Esophagus muscularis mucosa (tissue), 4 donors: ENCODE measurements at places on chromosomes 7 and 10. TPM values are rescaled to one million over a fixed set of nuclear protein-coding genes. Genes with fewer than 3 reads are reported as not detected.

The RNF133 gene
- 2.6 TPM for total RNA-seq

The RBP3 gene
- not detected for total RNA-seq

The SFRP5 gene
- 41.3 TPM for total RNA-seq

The CABCOCO1 gene
- 0.83 TPM for total RNA-seq

The WDR86 gene
- total RNA-seq: 5.4 TPM

The NOBOX gene
- not detected for total RNA-seq

GRCh38 chr7:34320412-34320811 lies 337.6 kb upstream of the NPSR1 start:
- peak; percentile 55 for DNase-seq
- H3K36me3 ChIP-seq: no peaks in the 10 kb centered on the region
- no peaks in the 10 kb centered on the region for H3K4me1 ChIP-seq
- H3K27ac ChIP-seq: no peak overlapping the region
- no peaks in the 10 kb centered on the region for H3K27me3 ChIP-seq
- H3K4me3 ChIP-seq: no peak overlapping the region

DNA sequence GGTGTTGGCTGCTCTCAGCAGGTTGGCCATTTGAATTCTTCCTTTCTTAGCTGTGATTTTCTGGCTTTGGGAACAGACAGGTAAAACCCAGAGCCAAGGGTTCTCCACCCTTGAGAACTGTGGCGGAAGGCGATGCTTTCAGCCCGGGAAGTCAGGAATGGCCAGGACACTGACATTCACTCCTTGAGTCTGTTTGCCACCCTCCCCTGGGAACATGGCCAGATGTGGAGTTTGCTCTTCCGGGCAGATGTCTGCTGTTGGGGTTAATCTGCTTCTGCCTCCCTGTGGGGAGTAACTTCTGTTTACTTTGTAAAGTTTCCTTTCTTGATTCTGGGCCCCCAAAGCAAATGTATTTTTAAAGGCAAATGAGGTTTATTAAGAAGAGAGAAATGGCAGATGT lies 17.7 kb downstream of the GATA3 start:
- no peaks in the 10 kb centered on the region for H3K4me1 ChIP-seq
- H3K27ac ChIP-seq: no peak overlapping the region

GRCh38 chr7:148334441-148334956 lies 256.1 kb upstream of the C7orf33 start:
- no peaks in the 10 kb centered on the region for H3K36me3 ChIP-seq
- H3K4me1 ChIP-seq: peaks cover 22% of the 10 kb centered on the region
- peaks cover 38% of the 10 kb centered on the region for H3K27me3 ChIP-seq
- H3K4me3 ChIP-seq: no peak overlapping the region
- no peak for DNase-seq

DNA sequence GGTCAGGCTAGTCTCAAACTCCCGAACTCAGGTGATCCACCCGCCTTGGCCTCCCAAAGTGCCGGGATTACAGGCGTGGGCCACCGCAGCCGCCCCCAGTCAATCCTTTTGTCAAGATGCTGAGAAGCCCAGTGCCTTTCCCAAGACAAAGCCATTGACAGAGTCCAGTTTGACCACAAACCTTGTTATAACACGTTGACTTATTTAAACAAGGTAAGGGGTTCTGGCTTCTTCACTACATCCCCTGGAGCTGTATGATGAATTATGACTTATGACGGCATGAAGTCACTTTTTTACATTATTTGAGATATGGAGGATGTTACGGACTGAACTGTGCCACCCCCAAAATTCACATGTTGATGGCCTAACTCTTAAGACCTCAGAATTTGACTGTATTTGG lies 5.8 kb upstream of the SEC61G start:
- H3K36me3 ChIP-seq: no peaks in the 10 kb centered on the region
- DNase-seq: no peak
- no peak overlapping the region for H3K4me3 ChIP-seq
- H3K27me3 ChIP-seq: no peaks in the 10 kb centered on the region
- no peak overlapping the region for H3K27ac ChIP-seq

GRCh38 chr10:21265622-21266021 lies 259.9 kb downstream of the SKIDA1 start:
- no peaks in the 10 kb centered on the region for H3K27me3 ChIP-seq
- H3K4me3 ChIP-seq: no peak overlapping the region
- H3K36me3 ChIP-seq: no peaks in the 10 kb centered on the region
- DNase-seq: no peak

DNA sequence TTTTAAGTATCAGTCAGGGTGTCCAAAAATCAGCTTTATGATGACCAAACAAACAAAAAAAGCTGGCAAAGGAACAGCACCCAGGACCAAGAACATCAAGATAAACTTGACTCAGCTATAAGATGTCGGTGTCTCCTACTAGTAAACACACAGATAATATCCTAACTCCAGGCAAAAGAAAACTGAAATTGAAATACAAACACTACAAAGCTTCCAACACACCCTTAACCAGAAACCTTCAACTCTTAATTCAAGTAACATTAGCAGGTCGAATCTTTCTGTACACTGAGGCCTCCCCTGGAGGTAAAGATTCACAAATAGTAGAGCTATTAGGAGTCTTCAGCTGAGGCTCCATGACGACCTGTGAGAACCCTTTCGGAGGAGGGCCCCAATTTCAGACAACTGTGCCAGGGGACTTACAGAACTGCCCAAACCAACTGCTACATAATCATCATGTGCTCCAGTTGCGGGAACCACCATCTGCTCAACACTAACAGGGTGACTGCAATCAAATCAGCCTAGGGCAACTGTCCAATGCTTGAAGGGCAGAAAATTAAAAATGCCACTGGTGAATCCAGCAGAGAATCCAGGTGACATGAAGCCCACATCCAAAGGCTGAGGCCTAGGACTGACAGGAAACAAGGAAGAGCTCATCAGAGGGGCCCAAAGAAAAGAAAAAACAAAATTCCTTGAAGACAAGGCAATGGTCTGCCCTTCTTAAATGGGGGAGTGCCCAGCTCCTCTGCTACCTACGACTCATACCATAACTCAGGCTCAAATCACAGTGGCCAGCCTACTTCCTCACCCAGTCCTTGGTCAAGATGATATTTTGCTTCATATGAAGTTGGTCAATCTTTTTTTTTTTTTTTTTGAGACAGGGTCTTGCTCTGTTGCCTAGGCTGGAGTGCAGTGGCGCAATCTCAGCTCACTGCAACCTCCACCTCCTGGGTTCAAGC lies 20.0 kb downstream of the XPNPEP1 start:
- no peaks in the 10 kb centered on the region for H3K27me3 ChIP-seq
- peaks cover 20% of the 10 kb centered on the region for H3K36me3 ChIP-seq
- peak overlapping the region; percentile 2 for H3K4me3 ChIP-seq
- H3K4me1 ChIP-seq: peaks cover 45% of the 10 kb centered on the region
- H3K27ac ChIP-seq: peak overlapping the region; percentile 60
- DNase-seq: no peak

- no peak overlapping the region for H3K4me3 ChIP-seq
- no peak overlapping the region for H3K27ac ChIP-seq
- H3K4me1 ChIP-seq: peaks cover 3% of the 10 kb centered on the region
- DNase-seq: no peak
- H3K36me3 ChIP-seq: no peaks in the 10 kb centered on the region
Measured at GRCh38 chr7:94933256-94933990, 26.0 kb downstream of the PPP1R9A start.

DNA sequence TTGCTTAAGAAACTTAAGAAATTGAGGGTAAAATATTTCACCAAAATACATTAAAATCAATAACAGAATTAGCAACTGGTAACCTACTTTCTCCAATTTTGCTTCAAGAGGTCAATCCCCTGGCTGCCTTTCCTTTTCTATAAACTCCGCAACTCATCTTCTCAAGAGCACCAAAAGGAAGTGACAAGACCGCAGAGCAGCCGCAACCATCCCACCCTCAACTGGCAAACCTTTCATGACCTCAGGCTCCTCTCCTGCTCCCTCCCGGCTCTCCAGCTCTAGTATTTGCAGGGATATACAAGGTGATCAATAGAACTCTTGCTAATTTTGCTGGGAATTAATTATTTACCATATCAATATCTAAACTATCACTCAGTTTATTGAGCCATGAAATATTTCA lies 88.9 kb downstream of the ATE1 start:
- H3K4me1 ChIP-seq: no peaks in the 10 kb centered on the region
- no peak overlapping the region for H3K4me3 ChIP-seq
- no peak overlapping the region for H3K27ac ChIP-seq
- peaks cover 11% of the 10 kb centered on the region for H3K36me3 ChIP-seq
- no peaks in the 10 kb centered on the region for H3K27me3 ChIP-seq
- DNase-seq: no peak

DNA sequence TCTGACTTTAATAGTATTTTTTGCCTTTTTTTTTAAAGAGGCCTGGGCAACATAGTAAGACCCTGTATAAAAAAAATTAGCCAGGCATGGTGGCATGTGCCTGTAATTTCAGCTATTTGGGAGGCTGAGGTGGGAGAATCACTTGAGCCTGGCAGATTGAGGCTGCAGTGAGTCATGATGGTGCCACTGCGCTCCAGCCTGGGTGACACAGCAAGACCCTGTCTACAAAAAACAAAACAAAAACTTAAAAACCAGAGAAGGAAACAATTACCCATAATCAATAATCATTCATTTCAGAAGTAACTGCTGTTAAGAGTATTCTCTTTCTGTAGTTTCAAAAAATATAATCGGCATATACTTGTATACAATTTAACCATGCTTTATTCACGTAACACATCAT lies 28.0 kb downstream of the VPS26A start:
- H3K27me3 ChIP-seq: no peaks in the 10 kb centered on the region
- H3K4me3 ChIP-seq: no peak overlapping the region
- no peak overlapping the region for H3K27ac ChIP-seq
- H3K4me1 ChIP-seq: peaks cover 7% of the 10 kb centered on the region
- DNase-seq: no peak

DNA sequence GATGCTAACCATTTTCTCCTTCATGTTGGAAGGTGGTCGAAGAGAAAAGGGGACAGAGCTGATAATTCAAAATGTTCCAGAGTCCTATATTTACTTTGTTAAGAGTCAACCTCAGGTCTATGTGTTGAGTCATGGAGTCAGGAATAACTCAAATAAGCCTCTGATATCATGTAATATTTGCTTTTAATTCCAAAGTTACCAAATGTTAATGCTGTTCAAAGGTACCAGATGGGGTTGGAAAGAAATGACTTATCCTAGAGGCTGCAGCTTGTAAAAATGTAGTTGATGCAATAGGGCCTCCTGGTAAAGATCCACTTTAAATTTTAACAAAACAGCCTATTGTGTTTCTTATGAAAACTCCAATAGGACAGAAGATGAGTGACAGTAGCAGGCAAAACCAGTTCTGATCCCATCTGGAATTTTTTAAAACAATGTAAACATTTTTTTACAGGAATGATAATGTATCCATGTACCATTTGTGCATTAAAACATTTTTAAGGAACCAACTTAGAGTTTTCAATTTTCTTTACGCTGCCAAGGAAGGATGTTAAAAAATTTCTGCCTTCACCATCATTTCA lies 218.2 kb downstream of the ANK3 start:
- H3K36me3 ChIP-seq: no peaks in the 10 kb centered on the region
- H3K27ac ChIP-seq: no peak overlapping the region
- H3K4me1 ChIP-seq: no peaks in the 10 kb centered on the region
- H3K27me3 ChIP-seq: no peaks in the 10 kb centered on the region
- no peak for DNase-seq

DNA sequence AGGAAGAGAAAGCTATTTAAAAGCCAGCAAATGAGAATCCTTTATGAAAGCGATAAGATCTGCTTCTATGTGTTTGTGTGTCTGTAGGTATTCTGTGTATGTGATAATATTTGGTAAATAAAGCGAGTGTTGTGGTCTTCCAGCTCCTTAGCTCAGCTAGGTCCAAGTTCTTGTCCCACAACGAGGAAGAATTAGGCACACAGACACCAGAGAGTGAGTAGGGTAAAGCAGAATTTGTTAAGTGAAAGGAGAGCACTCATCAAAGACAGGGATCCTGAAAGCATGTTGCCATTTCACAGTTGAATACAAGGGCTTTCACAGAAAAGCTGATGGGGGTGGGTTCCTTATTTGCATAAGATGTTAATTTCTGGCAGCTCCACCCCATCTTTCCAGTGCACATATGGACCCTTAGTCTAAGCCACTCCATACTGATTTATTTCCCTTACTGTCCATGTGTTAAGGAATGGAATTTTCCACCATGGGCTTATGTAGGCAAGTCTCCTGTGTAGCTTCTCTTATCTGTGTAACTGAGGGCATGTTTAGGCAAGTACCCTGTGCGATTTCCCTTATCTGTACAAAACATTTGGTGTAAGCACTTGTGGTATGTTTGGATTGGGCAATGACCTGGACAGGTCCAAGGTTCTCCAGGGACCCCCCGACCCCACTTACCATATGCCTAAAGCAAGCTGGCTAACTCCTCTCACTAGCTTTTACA lies 165.9 kb upstream of the VIPR2 start:
- H3K4me1 ChIP-seq: no peaks in the 10 kb centered on the region
- no peak for DNase-seq
- no peaks in the 10 kb centered on the region for H3K27me3 ChIP-seq
- H3K36me3 ChIP-seq: no peaks in the 10 kb centered on the region
- H3K4me3 ChIP-seq: no peak overlapping the region

DNA sequence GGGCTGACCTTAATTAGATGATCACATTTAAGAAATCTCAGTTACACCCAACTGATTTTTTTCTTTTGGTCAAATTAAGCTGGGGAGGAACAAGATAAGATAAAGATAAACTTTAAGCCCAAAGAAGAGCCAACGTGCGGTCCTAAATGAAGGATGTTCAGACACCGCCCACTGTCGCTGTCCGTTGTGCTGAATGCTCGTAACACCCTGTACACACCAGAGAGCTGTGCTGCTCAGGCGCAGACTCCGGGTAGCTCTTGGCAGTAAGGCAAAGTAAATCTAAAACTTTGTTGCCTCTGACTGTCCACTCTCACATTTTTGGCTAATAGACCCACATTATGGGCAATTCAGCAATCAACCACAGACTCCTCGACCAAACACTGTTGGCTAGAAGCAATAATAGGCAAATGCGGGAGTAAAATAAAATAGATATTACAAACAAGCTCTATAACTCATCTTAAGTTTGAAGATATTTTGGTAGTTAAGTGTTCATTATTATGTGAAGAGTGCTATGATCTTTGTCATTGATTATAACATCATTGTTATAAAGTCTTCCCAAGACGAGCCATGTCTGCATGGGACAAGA lies 57.1 kb downstream of the PLPP4 start:
- peak; percentile 55 for DNase-seq
- no peaks in the 10 kb centered on the region for H3K36me3 ChIP-seq
- no peak overlapping the region for H3K27ac ChIP-seq
- H3K4me1 ChIP-seq: no peaks in the 10 kb centered on the region

DNA sequence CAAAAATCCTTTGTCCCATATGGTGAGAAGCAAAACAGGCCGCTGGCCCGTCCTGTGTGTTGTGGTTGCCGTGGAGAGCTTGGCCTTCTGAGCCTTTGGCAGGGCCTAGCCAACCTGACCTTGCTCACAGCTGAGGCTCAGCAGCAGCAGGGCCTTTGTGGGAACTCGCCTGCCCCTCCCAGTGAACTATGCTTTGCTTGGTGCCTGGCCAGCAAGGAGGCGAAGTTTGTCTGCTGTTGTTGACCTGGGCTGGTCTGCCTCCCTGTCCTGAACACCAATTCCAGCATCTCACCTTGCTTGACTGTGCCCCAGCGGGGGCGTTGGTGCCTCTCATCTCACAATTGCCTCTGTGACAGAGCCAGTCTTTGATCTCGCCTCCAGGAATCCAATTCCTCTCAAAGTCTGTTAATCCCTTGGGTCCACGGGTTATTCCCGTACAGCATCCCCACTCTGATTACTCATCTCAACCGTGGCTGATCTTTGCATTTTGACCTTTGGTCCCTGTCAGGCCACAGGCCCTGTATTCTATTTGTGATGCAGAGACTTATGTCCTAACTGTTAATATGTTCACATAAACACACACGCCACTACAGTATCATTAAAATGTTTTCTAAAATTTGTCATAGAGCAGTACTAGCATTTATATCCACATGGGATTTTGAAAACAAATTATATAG lies 22.6 kb downstream of the EPDR1 start:
- no peak overlapping the region for H3K4me3 ChIP-seq
- peak overlapping the region; percentile 62 for H3K27ac ChIP-seq
- no peak for DNase-seq
- H3K27me3 ChIP-seq: no peaks in the 10 kb centered on the region
- peaks cover 21% of the 10 kb centered on the region for H3K4me1 ChIP-seq
